Left lung (tissue), 14 donors: ENCODE measurements at places on chromosomes 3 and 15.

DNA sequence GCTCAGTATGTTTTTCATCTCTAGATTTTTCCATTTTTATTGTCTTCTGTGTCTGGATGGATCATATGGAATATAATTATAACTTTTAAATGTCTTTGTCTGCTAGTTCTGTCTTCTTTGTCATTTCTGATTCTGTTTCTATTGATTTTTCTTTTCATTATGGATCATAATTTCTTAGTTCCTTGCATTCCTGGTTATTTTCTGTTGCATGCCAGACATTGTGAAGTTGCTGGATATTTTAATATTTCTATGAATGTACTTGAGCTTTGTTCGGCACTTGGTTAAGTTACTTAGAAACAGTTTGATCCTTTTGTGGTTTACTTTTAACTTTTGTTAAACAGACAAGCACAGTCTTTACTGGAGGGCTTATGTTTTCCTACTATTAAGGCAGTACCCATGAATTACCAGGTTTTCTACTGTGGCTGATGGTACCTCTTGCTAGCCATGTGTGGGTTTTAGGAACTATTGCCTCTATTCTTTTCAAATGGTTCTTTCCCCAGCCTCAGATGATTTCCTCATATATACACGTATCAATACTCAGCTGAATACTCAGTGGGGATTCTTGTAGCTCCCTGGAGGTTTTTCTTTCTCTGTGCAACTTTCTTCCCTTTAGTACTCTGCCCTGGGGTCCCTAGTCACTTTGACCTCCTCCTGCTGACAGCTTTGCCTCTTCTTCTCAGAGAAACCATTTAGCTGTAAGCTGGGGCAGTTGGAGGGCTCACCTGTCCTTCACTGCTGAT, 64.3 kb downstream of the RASA2 start:
- DNase-seq, result no peak

DNA sequence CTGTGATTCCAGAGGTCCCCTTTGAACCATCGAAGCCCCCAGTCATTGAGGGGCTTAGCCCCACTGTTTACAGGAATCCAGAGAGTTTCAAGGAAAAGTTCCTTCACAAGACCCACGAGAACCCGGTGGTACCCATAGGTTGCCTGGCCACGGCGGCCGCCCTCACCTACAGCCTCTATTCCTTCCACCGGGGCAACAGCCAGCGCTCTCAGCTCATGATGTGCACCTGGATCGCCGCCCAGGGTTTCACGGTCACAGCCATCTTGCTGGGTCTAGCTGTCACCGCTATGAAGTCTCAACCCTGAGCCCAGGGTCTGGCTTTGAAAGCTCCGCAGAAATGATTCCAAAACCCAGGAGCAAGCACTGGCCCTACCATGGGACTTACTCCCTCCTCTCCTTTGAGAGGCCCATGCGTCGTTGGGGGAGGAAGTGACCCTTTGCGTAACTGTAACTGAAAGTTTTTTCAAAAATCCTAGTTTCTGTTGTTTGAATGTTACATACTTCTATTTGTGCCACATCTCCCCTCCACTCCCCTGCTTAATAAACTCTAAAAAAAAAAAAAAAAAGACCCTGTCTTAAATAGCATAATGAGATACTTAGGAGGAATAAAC, 85.1 kb upstream of the CSPG5 start:
- DNase-seq, result no peak

GRCh38 chr3:70527026-70527425, 214.6 kb upstream of the MDFIC2 start:
- DNase-seq, result no peak

GRCh38 chr15:60208709-60209108, 189.1 kb downstream of the ANXA2 start:
- DNase-seq, result no peak

DNA sequence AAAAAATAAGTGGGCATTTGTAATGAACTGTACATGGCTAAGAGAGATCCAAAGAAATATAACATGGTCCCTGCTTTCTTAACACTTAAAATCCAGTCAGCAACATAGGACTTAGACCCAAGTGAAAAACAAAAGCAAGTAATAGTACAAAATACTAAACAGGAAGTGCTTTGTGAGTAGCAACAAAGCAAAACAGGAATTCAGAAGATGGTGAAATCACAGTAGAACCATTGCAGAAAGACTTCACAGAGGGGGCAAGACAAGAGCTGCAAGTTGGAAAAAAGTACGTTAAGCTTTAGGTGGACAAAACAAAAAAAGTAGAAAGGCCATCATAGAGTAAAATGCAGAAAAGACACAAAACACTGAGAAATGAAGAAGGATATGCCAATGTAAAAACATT, 116.0 kb downstream of the TBC1D5 start:
- no peak for DNase-seq

DNA sequence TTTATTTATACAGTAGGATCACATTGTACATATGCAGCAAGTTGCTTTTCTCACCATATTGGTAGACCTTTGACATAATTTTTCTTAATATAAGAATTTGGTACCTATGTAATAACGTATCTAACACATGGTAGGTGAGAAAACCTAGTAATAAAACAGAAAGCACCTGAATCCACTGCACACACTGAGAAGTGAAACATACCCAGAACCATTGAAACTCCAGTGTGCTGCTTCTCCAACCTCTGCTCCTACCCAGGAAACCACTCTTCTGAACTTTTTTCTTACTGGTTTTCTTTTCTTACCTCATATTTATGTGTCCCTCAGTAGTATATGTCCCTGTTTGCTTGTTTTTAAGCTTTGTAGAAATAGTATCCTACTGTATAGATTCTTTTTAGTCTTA, 293.0 kb downstream of the UBE2E2 start:
- no peak for DNase-seq

- no peak for DNase-seq
These were observed 6.8 kb upstream of the RHO start for GRCh38 chr3:129521611-129522010.

- no peak for DNase-seq
These were observed 8.8 kb upstream of the TOPBP1 start for GRCh38 chr3:133670525-133670995.

DNA sequence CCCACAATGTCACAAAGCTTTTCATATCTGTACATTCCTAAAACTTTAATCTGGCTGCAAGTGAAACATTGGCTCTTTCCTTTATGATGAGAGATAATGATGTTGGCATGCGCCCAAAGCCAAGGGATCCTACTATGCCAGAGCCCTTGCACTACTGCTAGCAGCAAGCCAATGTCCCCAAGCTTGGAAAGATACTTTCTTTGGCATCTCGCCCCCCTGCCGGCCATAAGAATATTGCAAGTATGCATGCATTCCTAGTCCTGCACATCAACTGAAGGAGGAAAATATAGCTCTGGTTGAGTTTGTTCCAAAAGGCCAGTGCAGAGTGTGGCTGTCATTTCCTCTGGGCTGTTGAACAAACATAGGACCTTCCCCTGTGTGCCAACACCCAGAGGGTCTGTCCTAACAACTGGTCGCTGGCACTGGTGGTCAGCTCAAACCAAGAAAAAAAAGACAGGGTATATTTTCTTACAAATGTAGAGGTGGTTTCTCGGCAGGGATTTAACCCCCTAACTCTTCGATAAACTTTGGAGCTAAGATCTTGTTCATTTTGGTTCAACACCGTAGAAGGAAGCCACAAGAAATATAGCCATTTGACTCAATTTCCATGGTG, 120.9 kb upstream of the ZBED2 start:
- no peak for DNase-seq

DNA sequence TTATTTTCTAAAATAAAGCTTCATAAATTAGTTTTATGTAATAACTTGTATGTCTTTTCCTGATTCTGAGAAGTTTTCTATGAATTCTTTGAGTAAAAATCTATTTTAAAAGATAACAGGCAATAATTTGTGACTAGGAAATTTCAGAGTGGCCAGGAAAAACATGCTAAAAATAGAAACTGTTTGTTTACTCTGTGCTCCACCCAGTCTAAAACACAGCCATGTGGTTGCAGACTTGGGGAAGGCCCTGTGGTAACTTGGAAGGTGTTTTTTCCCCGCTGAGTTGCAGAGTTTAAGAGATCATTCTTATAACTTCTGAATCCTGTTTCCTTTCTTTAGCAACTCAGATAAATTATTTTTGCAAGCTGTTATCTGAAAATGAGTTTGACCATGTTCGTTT, 21.9 kb downstream of the PLCL2 start:
- DNase-seq, result no peak
